Stimulated activated CD4-positive, alpha-beta T cell treated with anti-CD3 and anti-CD28 coated beads, Interleukin-1b, Interleukin-23, amount 100 ng/mL, for 1 hour (primary cell): ENCODE measurements at places on chromosomes 2 and 18.

- no peak for DNase-seq
These were observed 275.9 kb downstream of the TMX3 start for GRCh38 chr18:68438983-68439382.

DNA sequence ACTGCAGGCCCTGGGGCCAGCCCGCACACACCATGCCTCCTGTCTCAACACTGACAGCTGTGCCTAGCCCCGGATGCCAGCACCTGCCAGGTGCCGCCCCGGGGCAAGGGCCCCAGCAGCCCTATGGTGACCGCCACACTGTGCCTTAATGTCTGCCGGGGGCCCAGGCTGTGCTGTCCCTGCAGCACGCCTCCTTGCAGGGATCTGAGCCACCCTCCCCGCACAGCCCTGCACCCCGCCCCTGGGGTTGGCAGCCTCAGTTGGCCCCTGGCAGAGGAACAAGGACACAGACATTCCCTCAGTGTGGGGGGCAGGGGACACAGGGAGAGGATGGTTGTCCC, 8.5 kb upstream of the CAPN10 start:
- no peak for DNase-seq

- DNase-seq = no peak
These were observed 48.2 kb downstream of the ADI1 start for GRCh38 chr2:3470856-3471737.

GRCh38 chr18:69031571-69031970, 233.7 kb downstream of the CCDC102B start:
- DNase-seq = no peak

DNA sequence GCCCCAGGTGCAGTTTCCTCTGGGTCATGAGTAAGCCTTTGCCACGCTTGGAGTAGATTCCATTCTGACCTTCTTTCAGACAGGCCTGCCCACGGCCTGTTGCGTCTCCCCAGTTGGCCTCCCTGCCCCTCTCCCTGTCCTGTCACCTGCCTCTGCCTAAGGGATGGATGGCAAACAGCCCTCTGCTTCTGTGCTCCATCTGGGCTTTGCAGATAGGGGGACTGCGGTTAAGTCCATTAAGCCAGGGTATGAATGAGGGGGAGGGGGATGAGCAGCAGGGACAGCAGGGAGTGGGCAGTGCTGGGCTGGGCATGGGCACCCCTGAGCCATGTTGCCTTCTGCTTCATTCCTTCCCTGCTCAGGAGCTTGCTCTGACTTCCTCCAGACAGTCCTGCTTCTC, 37.6 kb upstream of the B3GNT7 start:
- no peak for DNase-seq

- no peak for DNase-seq
These were observed 26.8 kb upstream of the E2F6 start for GRCh38 chr2:11492720-11493119.

DNA sequence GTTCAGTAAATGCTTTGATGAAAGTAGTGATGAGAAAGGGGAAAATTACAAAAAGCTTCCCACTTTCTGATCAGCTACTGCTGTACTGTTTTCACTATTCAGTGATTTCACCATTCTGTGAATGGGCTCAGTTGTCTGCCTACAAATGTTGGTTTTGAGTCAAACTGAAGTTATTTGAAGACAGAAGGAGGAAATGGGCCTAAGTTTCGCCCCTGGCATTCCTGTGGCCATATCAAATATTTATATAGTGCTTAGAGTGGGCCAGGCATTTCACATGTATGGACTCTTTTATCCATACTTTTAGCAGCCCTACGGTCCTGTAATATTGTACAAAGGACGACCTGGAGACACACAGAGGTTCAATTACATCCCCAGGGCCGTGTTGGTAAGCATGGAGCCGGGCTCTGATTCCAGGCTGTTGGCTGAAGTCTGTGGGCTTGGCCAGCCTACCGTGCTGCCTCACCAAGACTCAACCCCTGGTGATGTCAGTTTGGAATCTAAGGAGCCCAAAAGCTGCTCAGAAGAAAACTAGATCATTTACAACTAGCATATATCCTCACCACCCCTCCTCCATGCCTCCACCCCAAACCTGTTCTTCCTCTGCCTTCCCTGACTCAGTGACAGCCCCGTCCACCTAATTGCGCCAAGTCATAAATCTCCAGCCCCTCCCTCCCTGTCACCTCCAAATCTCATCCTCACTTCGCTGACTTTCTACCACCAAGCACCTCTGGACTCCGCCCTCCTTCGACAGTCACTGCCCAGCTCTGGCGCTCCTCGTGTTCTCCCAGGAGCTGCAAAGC, 10.1 kb upstream of the GRHL1 start:
- no peak for DNase-seq

- DNase-seq = no peak
These were observed 642.0 kb downstream of the DPP10 start for GRCh38 chr2:115084446-115084845.

DNA sequence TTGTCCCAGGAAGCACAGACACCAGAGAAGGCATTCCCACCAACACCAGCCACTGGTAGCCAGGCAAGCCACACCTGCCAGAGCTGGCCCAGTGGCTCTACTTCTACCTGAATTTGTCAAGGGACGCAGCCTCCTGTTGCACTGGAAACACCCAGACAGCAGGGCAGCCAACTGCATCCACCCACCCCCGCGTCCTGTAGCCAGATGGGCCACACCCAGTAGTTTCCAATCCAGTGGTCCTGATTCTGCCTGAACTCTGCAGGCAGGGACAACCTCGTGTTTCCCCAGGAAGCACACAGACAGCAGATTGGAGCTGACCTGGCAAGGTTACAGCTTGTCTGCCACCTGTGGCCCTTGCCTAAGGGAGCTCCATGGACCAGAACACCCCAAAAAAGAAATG, 18.2 kb downstream of the PFN4 start:
- DNase-seq = no peak

DNA sequence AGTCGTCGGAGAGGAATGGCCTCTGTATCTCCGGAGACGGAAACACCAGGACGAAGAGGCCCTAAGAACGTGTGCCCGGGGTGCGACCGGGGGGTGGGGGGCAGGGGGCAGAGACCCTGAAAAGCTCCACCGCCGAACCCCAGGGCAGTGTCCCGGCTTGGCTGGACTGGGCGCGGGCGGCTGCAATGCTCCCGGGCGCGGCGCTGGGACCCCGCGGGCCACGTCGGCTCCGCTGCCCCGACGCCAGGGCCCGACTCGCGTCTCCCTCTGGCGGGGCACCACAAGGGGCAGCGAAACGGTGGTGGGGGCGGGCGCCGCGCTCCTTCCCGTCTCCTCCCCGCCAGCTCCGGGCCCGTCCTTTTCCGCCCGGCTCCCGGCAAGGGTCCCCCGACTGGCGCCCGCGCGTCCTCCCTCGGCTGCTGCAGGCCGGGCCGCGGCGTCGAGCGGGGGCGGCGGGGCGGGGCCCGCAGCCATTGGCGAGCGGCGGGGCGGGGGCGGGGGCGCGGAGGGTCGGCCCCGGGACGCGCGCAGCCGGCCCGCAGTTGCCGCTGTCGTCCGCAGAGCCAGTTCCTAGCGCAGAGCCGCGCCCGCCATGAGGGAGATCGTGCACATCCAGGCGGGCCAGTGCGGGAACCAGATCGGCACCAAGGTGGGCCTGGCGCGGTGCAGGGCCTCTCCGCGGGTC, at the start of gene TUBB6:
TUBB6 (plus strand) TSS at position 541 of the 685 bp plus-strand sequence; CDS start at position 593, 52 bp downstream.
- DNase-seq = no peak

DNA sequence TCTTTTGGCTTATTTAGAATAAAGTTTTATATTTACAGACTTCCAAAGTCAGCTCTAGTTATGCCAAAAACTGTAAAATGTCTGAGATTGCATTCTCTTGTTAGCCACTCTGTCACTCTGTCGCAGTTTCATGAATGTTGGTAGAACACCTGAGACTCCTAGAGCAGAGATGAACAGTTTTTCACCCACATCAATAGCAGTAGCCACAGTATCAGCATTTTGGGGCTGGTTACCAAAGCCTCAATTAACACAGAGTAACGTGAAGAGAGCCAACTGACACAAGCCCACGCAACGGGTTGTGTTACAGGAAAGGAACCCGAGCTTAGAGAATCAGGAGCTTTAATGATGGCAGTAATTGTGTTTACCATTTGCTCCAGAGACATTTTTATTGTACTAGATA, 443.0 kb upstream of the SLC39A10 start:
- no peak for DNase-seq

GRCh38 chr18:13745696-13746095, 19.2 kb downstream of the RNMT start:
- no peak for DNase-seq

GRCh38 chr2:110157153-110157793, 41.7 kb upstream of the MALL start:
- DNase-seq = no peak

DNA sequence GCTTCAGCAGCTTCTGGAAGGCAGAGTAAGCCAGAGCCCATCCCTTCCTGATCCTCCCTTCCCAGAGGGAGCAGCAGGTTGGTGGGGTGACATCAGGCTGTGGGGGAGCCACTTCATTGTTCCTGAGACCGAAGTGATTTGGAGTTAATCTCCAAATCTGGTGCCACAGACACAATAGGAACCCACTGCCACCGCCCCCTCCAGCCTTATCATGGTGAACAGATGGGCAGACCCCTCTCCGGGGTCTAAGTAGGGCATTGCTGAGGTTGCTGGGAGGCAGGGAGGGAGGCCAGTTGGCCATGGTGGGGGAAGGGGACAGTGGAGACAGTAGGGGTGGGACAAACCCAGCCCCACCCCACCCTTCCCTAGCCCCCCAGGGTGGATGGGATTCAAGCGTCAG, 25.6 kb upstream of the SLC35F6 start:
- no peak for DNase-seq

GRCh38 chr2:70717431-70718038, 50.5 kb downstream of the ADD2 start:
- DNase-seq = no peak

DNA sequence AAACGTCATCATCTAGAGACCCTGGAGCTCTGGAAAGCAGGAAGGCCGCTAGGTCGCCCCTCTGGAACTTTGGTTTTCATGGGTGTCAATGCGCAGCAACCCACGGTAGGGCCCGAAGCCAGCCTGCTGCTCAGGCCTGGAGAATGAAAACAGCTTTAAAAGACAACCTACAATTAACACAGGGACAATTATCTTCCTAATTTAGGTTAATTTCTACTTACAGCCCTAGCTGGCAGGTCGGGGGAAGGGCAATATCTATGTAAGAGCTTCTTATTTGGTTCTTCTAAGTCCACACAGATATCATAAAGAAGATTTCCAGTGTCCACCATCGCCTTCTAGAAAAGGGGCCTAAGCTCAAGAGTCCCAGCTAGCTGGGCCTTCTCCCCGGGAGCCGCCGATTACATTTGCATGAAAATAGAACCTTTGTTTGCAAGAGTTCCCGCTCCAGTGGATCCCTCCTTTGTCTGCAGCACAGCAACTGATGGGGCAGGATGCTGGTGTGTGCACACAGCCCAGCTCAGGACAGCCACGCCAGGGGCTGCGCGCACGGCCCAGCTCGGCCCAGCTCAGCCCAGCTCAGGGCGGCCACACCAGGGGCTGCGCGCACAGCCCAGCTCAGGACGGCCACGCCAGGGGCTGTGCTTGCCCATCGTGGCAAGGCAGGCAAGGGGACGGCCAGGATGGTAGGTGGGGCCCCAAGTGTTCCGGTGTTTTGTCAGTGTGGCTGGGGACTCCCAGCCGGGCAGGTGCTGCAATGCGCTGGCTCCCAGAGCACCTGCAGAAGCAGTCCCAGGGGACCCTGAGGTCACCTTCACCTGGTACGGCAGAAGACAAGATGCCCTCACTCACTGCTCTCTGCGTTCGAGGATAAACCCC, 109.1 kb downstream of the HDAC4 start:
- no peak for DNase-seq

- no peak for DNase-seq
These were observed 68.0 kb upstream of the CABLES1 start for GRCh38 chr18:23067236-23067635.

DNA sequence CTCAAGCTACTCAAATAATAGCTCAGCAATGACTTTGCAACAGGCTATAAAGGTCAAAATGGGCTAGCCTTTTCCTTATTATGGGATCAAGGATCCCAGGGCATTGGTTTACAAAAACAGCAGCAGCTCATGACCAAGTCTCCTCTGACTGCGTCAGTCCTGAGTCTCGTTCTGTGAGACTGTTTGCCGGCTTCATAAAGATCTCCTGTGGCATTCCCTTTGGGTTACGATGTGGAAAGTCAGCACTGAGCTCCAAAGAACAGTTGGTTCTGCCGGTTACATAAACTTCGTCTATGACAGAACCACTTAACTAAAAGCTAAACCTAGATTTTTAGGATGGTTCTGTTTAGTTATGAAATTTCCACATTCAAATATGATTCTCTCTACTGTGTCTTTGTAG, 674.9 kb downstream of the ZEB2 start:
- DNase-seq = no peak

- DNase-seq = no peak
These were observed 145.1 kb downstream of the CDC42EP3 start for GRCh38 chr2:37526323-37526722.

GRCh38 chr18:64009305-64009704, 39.4 kb downstream of the SERPINB8 start:
- DNase-seq = no peak

DNA sequence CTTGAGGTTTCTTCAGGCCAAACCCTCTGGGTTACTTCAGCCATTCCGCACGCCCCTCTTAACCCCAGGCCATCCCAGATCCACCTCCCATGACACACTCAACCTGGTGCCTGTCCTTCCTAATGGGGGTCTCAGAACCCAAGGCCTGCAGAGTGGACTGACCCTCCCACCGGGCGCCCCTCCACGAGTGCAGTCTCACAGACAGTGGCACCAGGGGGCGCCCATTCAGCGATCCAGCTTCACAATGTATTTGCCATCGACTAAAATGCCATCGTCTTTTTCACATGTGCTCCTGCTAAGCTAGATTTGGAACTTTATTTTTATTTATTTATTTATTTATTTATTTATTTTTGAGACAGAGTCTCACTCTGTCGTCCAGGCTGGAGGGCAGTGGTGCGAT, 38.5 kb downstream of the INPP5D start:
- DNase-seq = no peak

GRCh38 chr2:187867165-187867564, 312.9 kb upstream of the TFPI start:
- no peak for DNase-seq

DNA sequence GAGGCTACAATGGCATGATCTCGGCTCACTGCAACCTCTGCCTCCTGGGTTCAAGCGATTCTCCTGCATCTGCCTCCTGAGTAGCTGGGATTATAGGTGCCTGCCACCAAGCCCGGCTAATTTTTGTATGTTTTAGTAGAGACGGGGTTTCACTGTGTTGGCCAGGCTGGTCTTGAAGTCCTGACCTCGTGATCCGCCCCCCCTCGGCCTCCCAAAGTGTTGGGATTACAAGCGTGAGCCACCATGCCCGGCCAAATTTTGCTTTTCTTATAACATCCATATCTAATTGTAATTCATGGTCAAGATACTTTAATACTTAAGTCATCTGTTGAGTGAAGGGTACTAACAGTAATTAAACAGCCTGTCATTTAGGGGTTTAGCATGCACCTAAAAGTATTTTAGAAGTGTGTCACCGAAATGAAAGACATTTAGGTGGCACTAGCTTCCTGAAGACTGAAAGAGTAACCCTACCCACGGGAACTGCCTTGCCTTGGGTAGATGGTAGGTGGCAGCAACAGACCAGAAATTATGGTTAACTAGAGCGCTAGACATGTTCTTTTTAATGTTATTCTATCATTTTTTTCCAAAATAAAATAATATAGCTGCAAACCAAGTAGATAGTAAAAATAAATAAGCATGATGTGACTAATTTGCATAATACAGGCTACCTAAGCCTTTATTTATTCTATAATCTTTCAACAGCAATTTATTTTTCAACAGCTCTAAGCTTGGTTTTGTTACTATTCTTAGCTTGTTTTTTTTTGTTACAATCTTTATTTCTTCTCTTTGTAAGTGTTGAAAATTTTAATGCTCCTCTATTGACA, 8.6 kb upstream of the ACYP2 start:
- no peak for DNase-seq

- DNase-seq = no peak
These were observed 164.5 kb upstream of the GLI2 start for GRCh38 chr2:120571015-120571728.
